ENCODE measurements at places on chromosomes 3 and 15.

GRCh38 chr3:124592658-124593441 is 137.4 kb upstream of the UMPS start:
- no peak for DNase-seq

DNA sequence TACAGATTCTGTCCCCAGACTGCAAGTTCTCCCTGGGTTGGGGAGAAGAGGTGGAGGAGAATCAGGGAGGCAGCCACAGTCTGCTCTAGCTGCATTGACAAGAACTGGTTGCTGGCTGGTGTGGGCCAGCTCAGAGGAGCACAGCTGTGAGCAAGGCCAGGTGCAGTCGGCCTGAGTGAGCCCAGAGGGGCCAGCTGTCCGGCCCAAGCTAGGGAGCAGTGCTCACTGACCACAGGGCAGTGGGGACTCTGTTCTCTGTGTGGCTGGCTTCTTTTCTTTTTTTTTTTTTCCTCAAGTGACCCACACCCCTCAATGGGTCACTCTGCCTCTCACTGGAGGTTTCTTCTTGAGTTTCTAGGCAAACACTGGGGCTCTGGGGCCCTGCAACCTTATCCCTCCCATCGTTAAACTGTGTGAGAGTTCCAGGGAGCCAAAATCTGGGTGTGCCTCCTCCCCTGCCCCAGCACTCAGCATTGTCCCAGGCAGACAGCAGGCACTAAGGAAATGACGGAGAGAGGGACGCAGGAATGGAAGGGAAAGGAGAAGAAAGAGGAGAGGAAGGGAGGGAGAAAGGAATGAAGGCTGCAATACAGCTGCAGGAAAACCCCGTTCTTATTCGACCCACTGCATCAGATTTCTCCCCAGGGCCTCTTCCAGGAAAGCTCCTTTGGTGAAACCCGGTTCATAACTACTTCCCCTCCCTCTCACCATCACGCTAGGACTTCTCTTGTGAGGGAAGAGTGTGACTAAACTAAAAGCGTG is 37.7 kb upstream of the HES1 start:
- no peak for DNase-seq

GRCh38 chr3:126308394-126309125 is 48.6 kb downstream of the KLF15 start:
- no peak for DNase-seq

DNA sequence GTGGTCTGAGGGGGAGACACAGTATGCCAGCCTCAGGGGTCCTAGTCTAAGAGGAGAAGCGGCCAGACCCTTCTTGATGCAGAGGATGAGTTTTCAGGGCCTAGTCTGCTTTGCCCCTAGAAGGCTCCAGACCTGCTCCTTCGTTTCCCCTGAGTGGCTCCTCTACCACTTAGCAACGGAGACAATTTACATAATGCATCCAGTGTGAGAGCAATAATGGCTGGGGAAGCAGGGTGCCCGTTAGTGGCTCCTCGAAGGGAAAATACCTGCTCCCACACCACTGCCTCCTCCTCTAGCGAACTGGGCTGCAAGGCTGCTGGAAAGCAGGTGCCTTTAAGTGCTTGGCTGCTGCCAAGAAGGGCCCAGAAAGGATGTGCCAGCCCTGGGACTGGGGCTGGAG is 38.9 kb downstream of the CACNA2D2 start:
- no peak for DNase-seq

DNA sequence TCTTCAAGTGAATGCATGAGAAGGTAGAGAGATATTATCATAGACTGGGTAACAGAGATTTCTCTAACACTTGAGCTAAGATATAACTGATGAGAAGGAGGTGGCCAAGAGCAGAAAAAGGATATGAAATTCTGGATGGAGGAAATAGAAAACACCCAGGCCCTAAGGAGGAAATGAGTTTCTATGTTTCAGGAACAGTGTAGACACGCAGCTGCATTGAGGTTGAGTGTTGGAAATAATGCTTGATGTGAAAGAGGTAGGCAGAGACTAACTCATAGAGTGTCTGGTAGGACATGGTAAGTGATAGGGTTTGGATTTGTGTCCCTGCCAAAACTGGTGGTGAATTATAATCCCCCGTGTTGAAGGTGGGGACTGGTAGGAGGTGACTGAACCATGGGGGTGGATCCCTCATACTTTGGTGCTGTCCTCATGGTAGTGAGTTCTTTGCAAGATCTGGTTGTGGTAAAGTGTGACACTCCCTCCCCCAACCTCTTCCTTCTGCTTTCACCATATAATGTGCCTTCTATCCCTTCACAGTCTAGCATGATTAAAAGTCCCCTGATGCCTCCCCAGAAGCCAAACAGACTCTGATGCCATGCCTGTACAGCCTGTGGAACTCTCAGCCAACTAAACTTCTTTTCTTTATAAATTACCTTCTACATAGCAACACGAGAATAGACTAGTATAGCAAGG is 787.3 kb downstream of the EDEM1 start:
- no peak for DNase-seq

All from effector CD8-positive, alpha-beta T cell (primary cell).